ENCODE measurements at places on chromosomes 7 and 10.
A peak's percentile ranks its signal among the peaks of the same experiment; 100 is the strongest.

GRCh38 chr7:30594048-30594539 is 584 bp upstream of the GARS1 start:
- DNase-seq = peak; percentile 57

DNA sequence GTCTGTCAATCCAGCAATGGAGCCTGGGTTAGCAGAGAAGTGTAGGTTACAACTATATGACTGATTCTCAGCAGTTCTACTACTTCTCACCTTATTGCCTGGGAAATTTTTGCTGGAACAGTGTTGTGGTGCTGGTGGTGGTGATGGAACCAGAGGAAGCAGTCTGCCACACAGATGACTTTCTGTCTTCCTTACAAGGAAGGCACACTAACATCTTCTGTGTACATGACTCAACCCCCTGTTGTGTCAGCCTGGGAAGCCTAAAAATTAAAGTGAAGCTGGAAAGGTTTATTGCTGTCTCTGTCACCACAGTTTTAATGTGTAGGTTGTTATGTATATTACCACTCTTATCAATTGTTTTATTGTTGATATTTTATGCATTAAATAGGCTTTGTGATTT is 40.3 kb downstream of the ANKRD7 start:
- no peak for DNase-seq

- DNase-seq = no peak
Observed at GRCh38 chr10:4315551-4315950, 510.5 kb upstream of the AKR1E2 start.

GRCh38 chr10:131802996-131803395 is 97.8 kb upstream of the PPP2R2D start:
- no peak for DNase-seq

- no peak for DNase-seq
Observed at GRCh38 chr7:124192885-124193284, 160.0 kb upstream of the TMEM229A start.

All from inflammatory macrophage (primary cell).